ENCODE measurements at places on chromosomes 11 and 22.

DNA sequence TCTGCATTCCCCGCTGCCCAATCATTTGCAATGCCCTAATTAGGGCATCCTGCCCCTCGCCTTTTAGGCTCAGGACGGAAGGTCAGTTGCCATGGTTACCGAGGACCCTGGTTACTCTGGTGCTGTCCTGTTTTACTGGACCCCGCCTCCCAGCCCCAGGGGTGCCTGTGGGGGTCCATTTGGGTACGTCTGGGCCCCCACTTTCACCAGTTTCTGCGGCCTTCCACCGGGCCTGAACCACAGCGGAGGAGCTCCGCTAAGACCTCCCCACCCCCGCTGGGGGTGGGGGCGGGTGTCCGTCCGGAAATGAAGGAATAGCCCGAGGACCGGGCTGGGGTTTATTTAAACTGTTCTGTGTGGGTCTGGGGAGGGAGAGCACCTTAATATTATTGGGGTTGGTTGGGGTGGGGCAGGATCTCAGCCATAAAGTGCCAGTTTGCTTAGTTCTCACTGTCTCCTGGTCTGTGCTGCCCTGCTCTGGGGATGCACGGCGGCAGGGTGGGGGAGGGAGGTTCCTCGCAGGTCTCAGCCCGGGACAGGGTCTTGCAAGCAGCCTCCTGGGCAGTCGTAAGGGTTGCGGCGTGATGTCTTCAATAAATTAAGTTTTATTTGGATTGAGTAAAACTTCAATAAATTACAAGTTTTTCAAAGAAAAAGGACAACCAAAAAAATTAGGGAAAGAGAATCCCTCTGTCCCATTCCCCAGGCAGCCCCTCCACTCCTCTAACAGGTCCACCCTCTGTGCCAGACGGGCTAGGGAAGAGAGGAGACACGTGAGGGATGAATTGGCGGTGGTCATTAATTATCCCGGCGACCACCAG, 5.3 kb downstream of the PHOX2A start:
- peaks cover 26% of the 10 kb centered on the region for H3K4me1 ChIP-seq
- H3K27ac ChIP-seq = no peak overlapping the region
- no peak overlapping the region for H3K4me3 ChIP-seq
- peaks cover 20% of the 10 kb centered on the region for H3K36me3 ChIP-seq

DNA sequence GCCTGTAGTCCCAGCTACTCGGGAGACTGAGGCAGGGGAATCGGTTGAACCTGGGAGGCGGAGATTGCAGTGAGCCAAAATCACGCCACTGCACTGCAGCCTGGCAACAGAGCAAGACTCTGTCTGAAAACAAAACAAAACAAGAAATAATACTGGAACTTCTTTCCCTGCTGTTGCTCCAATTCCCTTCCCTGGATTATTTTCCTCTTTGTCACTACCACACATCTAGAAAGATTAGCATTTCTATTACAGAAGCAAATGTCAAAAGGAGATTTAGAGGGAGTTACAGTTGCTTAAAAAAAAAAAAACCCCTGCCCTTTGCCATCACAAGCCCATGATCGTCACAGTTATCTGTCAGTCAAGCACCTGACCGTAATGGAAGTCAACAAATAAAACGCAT, 17.7 kb upstream of the SCGB1D1 start:
- no peaks in the 10 kb centered on the region for H3K36me3 ChIP-seq
- no peaks in the 10 kb centered on the region for H3K4me1 ChIP-seq
- DNase-seq = no peak
- H3K27ac ChIP-seq = no peak overlapping the region

GRCh38 chr22:37079668-37080171, 28.2 kb downstream of the KCTD17 start:
- H3K4me3 ChIP-seq = no peak overlapping the region
- H3K27me3 ChIP-seq = peaks cover 11% of the 10 kb centered on the region
- no peak overlapping the region for H3K27ac ChIP-seq
- no peaks in the 10 kb centered on the region for H3K4me1 ChIP-seq
- DNase-seq = peak; percentile 60

DNA sequence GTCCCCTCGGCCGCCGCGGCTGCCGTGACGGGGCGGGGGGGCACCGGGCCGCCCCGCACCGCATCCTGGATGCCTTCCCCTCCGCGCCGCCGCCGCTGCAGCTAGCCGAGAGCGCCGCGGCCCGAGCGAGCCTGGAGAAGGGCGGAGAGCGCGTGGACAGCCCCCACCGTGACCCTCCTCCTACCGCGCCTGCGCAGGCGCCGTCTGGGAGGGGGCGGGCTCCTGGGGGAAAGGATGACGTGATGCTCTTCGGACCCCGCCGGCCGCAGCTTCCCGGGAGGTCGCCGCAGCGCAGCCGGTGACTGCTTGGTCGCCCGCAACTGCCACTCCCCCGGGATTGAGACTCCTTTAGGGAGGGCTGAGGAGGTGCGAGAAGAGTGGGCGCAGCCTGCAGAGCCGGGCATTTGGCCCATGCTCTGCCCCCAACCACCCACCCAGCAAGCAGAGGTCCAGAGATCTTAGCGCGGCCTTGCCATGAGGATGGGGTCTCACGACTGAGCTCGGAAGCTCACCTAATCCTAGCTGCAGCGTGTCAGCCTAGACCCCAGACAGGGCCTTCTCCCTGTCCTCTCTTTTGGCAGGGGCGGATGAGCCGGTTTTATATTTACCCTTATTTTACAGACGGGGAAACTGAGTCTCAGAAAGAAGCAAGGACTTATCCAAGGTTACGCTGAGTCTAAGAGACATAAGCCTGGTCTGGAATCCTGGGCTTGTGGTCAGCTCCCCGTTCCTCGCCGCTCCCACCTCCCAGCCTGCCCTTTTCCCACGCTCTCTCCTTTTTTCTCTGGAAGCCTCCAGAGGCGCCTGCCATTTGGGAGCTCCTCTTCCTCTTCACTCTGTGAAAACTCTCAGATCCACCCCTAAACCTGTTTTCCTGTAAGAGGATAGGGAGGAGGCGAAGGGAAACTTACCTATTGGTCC, at the start of gene DENND5A:
Gene DENND5A, minus strand, starts transcription at position 140 of the 921 bp plus-strand sequence. CDS start 281 bp downstream, outside the sequence.
- DNase-seq = peak; percentile 65
- no peaks in the 10 kb centered on the region for H3K27me3 ChIP-seq
- no peaks in the 10 kb centered on the region for H3K36me3 ChIP-seq
- H3K4me1 ChIP-seq = peaks cover 6% of the 10 kb centered on the region
- peak within 1 kb of the TSS; percentile 86 for H3K4me3 ChIP-seq
- peak within 1 kb of the TSS; percentile 86 for H3K27ac ChIP-seq

- H3K4me1 ChIP-seq = peaks cover 10% of the 10 kb centered on the region
- DNase-seq = peak; percentile 39
- no peak overlapping the region for H3K27ac ChIP-seq
- H3K36me3 ChIP-seq = no peaks in the 10 kb centered on the region
These were observed 83.7 kb downstream of the BLID start for GRCh38 chr11:122032317-122032716.

DNA sequence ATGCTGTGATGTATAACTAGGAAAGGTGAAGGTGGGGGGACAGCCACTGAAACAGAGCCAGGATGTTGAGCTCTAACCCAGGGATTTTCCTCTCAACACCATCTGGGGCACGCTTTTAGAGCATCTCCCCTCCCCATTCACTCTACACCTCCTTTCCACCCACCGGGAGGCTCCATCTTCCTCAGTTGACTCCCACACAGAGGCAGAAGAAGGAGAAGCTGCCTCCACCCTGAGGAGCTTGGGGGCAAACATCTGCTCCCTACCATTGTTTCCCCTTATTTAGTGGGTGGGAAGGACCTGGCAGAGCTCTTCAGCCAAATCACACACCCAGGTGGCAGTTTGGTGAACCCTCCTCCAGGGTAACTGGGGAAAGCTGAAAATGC, 50.0 kb upstream of the ADA2 start:
- peaks cover 8% of the 10 kb centered on the region for H3K4me1 ChIP-seq
- no peaks in the 10 kb centered on the region for H3K36me3 ChIP-seq
- H3K4me3 ChIP-seq = no peak overlapping the region
- no peaks in the 10 kb centered on the region for H3K27me3 ChIP-seq

GRCh38 chr11:75667255-75667830, 1.5 kb downstream of the MAP6 start:
- H3K27ac ChIP-seq = no peak overlapping the region
- H3K36me3 ChIP-seq = no peaks in the 10 kb centered on the region
- DNase-seq = no peak
- H3K27me3 ChIP-seq = peaks cover 55% of the 10 kb centered on the region
- H3K4me1 ChIP-seq = peaks cover 6% of the 10 kb centered on the region

DNA sequence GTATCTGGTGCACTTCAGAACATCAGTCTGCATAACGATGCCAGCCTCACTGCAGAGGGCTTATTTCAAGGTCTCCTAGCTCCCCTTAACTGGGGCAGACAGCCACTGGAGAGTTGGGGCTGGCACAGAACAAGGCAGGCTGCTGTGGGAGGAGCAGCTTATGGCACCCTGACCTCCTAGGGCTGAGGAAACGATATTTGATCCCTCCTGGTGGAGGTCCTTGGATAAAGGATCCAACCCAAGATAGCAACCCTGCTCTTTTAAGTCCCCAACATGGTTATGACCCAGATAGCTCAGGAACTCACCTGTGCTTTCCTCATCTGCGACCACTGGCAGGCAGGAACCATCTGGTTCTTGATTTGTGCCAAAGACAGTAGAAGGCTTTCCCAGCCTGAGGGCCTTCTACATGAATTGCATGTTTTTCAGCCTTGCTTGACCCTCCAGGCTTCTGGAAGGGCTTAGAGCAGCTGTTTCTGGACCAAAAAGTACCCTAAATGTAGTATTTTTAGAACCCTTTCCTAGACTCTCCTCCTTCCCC, 2.8 kb downstream of the TMEM109 start:
- H3K4me3 ChIP-seq = no peak overlapping the region
- peaks cover 15% of the 10 kb centered on the region for H3K36me3 ChIP-seq
- DNase-seq = no peak
- H3K27ac ChIP-seq = no peak overlapping the region
- H3K4me1 ChIP-seq = peaks cover 36% of the 10 kb centered on the region

DNA sequence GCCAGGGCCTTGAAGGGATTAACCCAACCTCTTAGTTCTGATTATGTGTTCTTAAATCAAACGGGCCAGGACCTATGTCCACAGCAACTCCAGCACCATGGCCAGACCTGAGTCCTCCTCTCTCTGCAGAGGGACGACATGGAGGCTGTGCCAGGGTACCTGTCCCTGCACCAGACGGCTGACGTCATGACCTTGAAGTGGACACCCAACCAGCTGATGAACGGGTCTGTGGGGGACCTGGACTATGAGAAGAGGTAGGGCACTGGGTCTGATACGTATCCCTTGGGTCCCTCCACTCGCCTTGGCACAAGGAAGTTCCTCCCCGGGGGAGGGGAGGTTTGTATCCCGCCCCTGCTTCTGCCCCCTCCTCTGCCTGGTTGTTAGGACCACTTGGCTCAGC, 53.6 kb downstream of the SGSM1 start:
- H3K27me3 ChIP-seq = no peaks in the 10 kb centered on the region
- no peak overlapping the region for H3K4me3 ChIP-seq
- no peak overlapping the region for H3K27ac ChIP-seq
- no peaks in the 10 kb centered on the region for H3K4me1 ChIP-seq

DNA sequence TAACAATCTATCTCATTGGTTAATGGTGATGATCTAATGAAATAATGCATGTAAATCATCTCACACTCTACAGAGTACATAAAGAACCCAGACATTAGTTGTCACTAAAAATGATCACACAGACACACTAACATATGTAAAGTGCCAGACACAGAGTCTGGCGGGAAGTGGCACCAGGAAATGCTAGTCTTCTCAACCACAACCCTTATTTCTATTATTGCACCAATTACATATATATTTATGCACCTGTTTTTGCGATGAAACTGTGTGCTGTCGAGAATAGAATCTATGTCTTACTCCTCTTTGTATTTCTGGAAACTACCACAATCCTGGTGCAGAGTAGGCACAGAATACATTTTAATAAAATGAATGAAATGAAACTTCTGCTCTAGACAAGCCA, 25.9 kb upstream of the POU2AF3 start:
- no peak overlapping the region for H3K4me3 ChIP-seq
- DNase-seq = no peak
- H3K27ac ChIP-seq = no peak overlapping the region
- H3K4me1 ChIP-seq = no peaks in the 10 kb centered on the region

DNA sequence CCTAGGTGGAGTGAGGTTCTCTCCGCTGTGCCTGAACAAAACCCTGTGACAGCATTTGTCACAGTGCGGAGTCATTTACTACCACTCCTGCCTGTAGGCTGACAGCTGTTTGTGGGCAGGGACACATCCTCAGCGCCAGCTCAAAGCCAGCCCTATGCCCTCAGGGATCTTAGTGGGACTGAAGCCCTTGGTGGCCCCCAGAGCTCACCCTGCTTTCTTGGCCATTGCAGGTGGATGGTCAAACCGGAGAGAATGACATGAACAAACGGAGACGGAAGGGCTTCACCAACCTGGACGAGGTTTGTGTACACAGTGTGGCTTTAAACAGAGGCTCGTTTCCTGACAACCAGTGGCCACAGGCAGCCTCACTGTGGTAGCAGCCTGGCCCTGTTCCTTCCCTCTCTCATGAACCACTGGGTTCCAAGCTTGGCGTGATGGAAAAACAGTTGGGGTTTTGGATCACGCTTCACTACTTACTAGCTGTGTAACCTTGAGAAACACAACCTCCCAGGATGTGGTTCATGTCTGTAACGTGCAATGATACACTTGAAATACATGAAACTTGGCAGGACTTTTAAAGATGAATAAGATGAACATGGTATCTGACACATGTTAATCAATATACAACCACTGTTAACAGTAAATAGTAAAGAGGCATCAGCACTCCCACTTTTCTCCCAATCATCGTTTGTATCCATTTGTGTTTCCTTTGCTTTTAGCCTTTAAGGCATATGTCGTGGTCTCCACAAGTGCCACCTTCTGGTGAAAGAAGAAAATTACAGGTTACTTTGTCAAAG, 125.8 kb downstream of the MICAL2 start:
- H3K27ac ChIP-seq = peak overlapping the region; percentile 97
- peaks cover 85% of the 10 kb centered on the region for H3K36me3 ChIP-seq
- no peaks in the 10 kb centered on the region for H3K27me3 ChIP-seq
- H3K4me3 ChIP-seq = no peak overlapping the region
- peak; percentile 92 for DNase-seq

- peak; percentile 36 for DNase-seq
- peaks cover 7% of the 10 kb centered on the region for H3K4me1 ChIP-seq
- no peaks in the 10 kb centered on the region for H3K36me3 ChIP-seq
These were observed 1.1 kb downstream of the EXT2 start for GRCh38 chr11:44096360-44097185.

GRCh38 chr11:83194281-83195142, 1.0 kb downstream of the ANKRD42 start:
- DNase-seq = peak; percentile 76
- peaks cover 18% of the 10 kb centered on the region for H3K36me3 ChIP-seq
- peak overlapping the region; percentile 99 for H3K4me3 ChIP-seq
- H3K27me3 ChIP-seq = no peaks in the 10 kb centered on the region

DNA sequence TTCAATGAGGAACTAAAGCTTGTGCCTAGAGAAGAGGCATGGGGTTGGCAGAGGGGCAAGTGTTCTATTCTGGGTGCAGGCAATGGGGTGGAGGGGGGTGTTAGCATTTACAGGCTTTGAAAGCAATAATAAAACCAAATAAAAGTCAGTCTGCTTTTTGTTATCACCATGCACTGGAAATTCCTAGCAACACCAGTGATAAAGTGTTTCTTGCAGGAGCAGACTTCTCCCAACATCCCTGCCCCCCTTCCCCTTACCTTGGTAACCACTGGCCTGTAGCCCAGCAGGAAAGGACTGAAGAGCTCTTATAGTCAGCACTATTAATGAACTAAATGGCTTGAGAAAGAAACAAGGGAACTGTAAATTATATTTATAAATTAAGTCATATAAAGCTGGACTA, 65.2 kb upstream of the SESN3 start:
- H3K4me1 ChIP-seq = no peaks in the 10 kb centered on the region
- H3K27me3 ChIP-seq = peaks cover 2% of the 10 kb centered on the region
- DNase-seq = peak; percentile 44

GRCh38 chr11:82043316-82043715, 690.3 kb downstream of the FAM181B start:
- H3K27me3 ChIP-seq = no peaks in the 10 kb centered on the region
- no peaks in the 10 kb centered on the region for H3K36me3 ChIP-seq
- no peak overlapping the region for H3K4me3 ChIP-seq
- DNase-seq = peak; percentile 10
- no peaks in the 10 kb centered on the region for H3K4me1 ChIP-seq
- H3K27ac ChIP-seq = no peak overlapping the region
